Heart left ventricle (tissue), 16 donors: ENCODE measurements at places on chromosomes 3 and 15. TPM values are rescaled to one million over a fixed set of nuclear protein-coding genes. Genes with fewer than 3 reads are reported as not detected.
A peak's percentile ranks its signal among the peaks of the same experiment; 100 is the strongest.

GRCh38 chr3:113241292-113242095, 30.1 kb downstream of the BOC start:
- no peak for DNase-seq
- peaks cover 3% of the 10 kb centered on the region for H3K27me3 ChIP-seq
- no peak overlapping the region for H3K4me3 ChIP-seq
- no peak overlapping the region for H3K27ac ChIP-seq
- peaks cover 13% of the 10 kb centered on the region for H3K4me1 ChIP-seq

- no peak overlapping the region for H3K27ac ChIP-seq
- H3K27me3 ChIP-seq = no peaks in the 10 kb centered on the region
- DNase-seq = no peak
- no peaks in the 10 kb centered on the region for H3K4me1 ChIP-seq
Measured at GRCh38 chr15:57355259-57355658, 21.0 kb upstream of the CGNL1 start.

The SEMA6D gene
- 3.1 TPM for polyA plus RNA-seq

The SLCO3A1 gene
- 38.9 TPM for polyA plus RNA-seq

DNA sequence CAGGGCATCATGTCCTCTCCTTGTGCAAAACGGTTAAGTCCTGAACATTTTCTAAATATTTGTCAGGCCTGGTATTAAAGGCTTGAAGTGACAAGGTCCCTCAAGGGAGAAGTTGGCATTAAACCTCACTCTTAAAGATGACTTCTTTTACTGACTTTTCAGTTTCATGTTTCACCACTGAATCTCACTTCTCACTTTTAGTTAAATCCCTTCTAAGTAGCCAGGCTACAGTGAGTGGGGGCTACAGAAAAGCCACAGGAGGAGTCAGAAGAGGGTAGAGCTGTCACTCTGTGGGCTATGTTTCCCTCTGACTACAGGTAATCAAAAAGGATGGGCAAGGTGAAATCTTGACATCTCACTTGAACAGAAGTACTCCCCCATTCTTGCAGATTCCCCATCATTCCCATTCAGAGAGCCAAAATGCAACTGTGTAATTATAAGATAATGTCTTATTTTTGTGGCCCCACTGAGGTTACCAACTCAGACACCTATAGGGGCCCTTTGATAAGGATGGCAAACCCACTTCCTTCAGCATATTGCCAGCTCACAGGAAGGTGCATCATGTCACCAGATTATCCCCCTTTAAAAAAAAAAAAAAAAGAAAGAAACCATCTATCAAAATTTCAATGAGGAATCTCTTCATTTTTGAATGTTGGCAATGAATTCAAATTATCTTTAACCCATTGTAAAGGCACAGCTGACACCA, 790.1 kb upstream of the CFAP20DC start:
- no peaks in the 10 kb centered on the region for H3K36me3 ChIP-seq
- H3K27ac ChIP-seq = no peak overlapping the region
- H3K27me3 ChIP-seq = no peaks in the 10 kb centered on the region
- H3K4me3 ChIP-seq = no peak overlapping the region

DNA sequence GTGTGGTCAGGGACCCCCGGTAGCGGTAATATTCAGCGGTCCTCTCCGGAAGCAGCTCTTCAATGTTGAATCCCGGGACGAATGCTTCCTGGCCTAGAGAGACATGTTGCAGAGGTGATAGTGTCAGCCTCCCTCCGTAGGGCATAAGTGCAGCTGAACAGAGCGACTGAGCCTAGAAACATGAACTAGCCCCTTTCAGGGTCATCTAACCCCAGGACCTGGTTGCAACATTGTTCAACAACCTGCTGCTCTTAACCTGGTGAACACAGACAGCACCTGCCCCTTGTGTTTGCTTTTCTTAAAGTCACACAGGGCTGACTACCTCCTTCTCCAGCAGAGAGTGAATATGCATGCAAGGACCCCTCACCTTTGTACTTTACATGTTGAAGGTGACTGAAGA, 41.3 kb downstream of the CA12 start:
- no peak overlapping the region for H3K27ac ChIP-seq
- H3K4me3 ChIP-seq = no peak overlapping the region
- peaks cover 4% of the 10 kb centered on the region for H3K27me3 ChIP-seq

- H3K4me3 ChIP-seq = no peak overlapping the region
- DNase-seq = peak; percentile 35
- no peak overlapping the region for H3K27ac ChIP-seq
Measured at GRCh38 chr3:12870942-12871341, 29.6 kb upstream of the RPL32 start.

- H3K4me1 ChIP-seq = no peaks in the 10 kb centered on the region
- no peaks in the 10 kb centered on the region for H3K36me3 ChIP-seq
- H3K27ac ChIP-seq = no peak overlapping the region
Measured at GRCh38 chr3:24899901-24900603, 405.4 kb upstream of the THRB start.

- peak within 1 kb of the TSS; percentile 99 for H3K27ac ChIP-seq
- no peaks in the 10 kb centered on the region for H3K36me3 ChIP-seq
- H3K4me3 ChIP-seq = peak within 1 kb of the TSS; percentile 99
- H3K4me1 ChIP-seq = peaks cover 5% of the 10 kb centered on the region
- peak; percentile 98 for DNase-seq
Measured at GRCh38 chr3:128650096-128651050, at the start of gene RPN1. Gene RPN1 (minus strand): TSS chr3:128650818. CDS start chr3:128650800, 18 bp downstream.

DNA sequence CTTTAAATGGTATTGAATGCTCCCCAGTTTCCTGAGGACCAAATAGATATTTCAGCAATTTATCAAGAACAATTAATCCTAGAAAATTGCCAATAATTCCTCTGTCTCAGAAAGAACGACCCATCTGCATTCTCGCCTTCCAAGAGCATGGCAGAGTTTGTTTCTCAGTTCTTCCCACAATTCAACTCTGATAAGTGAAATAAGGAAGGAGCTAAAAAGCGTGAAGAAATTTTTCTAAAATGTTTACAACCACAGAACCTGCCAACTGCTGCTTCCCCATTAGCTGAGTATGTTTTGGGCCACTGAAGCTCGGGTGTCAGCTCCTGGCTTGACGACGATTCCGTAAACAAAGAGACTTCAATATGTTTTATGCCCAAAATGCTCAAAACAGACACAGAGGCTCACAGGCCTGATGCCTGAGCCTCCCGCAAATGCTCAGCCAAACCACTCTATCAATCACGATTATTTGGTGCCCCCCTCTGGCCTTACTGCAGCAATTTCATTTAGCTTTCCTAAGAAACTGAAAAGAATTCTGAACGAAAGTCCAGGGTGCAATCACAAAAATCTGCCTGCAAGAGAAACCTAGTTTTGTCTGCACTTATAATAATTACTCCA, 259.2 kb upstream of the CCDC54 start:
- peak; percentile 40 for DNase-seq
- no peak overlapping the region for H3K27ac ChIP-seq
- H3K4me3 ChIP-seq = no peak overlapping the region
- H3K4me1 ChIP-seq = no peaks in the 10 kb centered on the region
- no peaks in the 10 kb centered on the region for H3K27me3 ChIP-seq

DNA sequence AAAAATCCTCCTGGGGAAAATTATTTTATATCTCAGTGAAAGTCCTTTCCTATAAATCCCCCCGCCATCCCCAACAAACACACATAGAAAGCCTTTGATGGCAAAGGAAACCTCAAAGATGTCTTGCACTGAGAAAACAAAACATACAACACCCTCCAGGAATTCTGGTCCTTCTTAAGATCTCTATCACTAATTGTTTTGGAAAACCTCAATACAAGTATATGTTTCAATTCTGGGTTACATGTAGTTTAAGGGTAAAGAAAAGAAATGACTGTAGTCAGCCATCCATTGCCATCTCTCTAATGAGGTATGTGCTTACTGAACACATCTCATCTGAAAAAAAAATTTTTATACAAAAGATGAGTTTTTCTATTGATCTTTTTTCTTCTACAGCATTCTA, 97.3 kb downstream of the FSIP1 start:
- H3K4me3 ChIP-seq = no peak overlapping the region
- no peak for DNase-seq
- H3K4me1 ChIP-seq = no peaks in the 10 kb centered on the region
- no peaks in the 10 kb centered on the region for H3K27me3 ChIP-seq
- no peaks in the 10 kb centered on the region for H3K36me3 ChIP-seq
- H3K27ac ChIP-seq = no peak overlapping the region

GRCh38 chr15:90143166-90143655, 40.9 kb upstream of the IDH2 start:
- H3K27ac ChIP-seq = peak overlapping the region; percentile 24
- no peaks in the 10 kb centered on the region for H3K36me3 ChIP-seq
- H3K4me3 ChIP-seq = no peak overlapping the region
- peaks cover 5% of the 10 kb centered on the region for H3K4me1 ChIP-seq
- peak; percentile 52 for DNase-seq
- H3K27me3 ChIP-seq = no peaks in the 10 kb centered on the region

DNA sequence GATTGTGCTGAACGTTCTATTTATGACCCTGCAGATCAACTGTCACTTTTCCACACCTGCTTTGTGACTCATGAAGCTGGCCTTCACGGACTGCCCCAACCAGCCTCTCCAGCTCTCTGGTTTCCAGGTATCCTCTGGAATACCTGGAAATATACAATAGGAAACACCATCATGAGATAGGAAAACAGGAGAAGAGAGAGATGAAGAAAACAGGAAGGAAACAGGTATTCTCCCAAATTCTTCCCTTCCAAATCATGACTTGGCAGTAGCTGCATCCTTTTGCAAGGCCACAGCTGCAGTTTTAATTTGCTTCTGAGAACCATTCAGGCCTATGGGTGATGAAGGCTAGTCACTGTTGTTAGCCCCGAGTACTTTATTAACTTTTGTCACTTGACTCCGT, 909.1 kb downstream of the EPHA3 start:
- no peaks in the 10 kb centered on the region for H3K27me3 ChIP-seq
- no peak overlapping the region for H3K27ac ChIP-seq
- H3K4me3 ChIP-seq = no peak overlapping the region

The CEP19 gene
- polyA plus RNA-seq = 0.57 TPM

DNA sequence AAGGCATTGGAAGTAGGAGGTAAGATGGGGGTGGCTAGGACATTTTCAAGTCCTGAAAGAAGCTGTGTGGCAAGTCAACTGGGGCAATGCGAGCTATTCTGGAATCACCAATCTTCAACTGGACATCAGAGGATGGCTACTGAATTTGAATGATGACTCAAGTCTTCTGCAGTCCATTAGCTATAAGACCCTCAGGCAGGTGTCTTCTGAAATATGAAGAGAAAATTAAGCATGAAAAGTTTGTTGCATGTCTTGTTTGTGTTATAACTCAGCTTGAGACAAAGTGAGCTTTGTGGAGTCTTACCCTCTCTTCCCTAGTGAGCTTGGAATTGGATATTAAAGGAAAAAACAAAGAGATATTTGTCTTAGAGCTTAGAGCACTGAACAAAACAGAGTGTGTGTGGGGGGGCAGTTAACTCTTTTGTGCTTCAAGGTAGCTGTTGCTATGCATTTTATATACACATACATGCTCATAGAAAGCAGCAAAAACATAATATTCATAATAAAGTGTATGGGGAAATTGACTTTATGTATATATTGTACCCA, 979.1 kb downstream of the MCTP2 start:
- DNase-seq = no peak
- no peak overlapping the region for H3K27ac ChIP-seq
- no peaks in the 10 kb centered on the region for H3K4me1 ChIP-seq
- no peaks in the 10 kb centered on the region for H3K27me3 ChIP-seq

The PRICKLE2 gene
- polyA plus RNA-seq = 1.5 TPM

The SLC49A4 gene
- 5.6 TPM for polyA plus RNA-seq

- no peaks in the 10 kb centered on the region for H3K36me3 ChIP-seq
- no peak for DNase-seq
- H3K4me1 ChIP-seq = no peaks in the 10 kb centered on the region
- H3K27ac ChIP-seq = no peak overlapping the region
Measured at GRCh38 chr3:131549340-131549739, 46.6 kb upstream of the MRPL3 start.

The CHDH gene
- 1.6 TPM for polyA plus RNA-seq
